Trophoblast cell (in vitro differentiated cells and primary cell): ENCODE measurements at places on chromosomes 11 and 22.

DNA sequence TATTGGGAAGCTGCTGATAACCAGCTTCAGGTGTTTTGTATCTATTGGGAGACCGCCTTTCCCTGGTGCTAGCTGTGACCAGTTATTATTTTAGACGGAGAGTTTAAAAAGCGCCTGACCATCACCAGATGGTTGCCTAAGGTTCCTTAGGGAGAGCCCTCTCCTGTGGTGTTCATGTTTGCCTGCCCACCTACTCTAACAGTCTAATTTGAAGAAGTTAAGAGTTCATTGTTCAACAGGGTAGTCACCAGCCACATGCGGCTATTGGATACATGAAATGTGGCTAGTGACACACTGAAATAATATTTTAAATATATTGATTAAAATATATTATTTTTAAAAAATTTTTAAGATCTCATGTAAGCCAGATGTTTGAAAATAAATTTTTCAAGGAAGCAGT, 71.3 kb upstream of the SLN start:
- DNase-seq, result no peak
- peaks cover 7% of the 10 kb centered on the region for H3K4me1 ChIP-seq
- no peaks in the 10 kb centered on the region for H3K27me3 ChIP-seq
- no peaks in the 10 kb centered on the region for H3K36me3 ChIP-seq

- no peaks in the 10 kb centered on the region for H3K27me3 ChIP-seq
- H3K4me3 ChIP-seq, result no peak overlapping the region
- DNase-seq, result no peak
- H3K36me3 ChIP-seq, result no peaks in the 10 kb centered on the region
- no peak overlapping the region for H3K27ac ChIP-seq
Observed at GRCh38 chr11:121841487-121842191, 274.4 kb downstream of the BLID start.

GRCh38 chr22:21951931-21952465, 650 bp downstream of the PPM1F start:
- H3K36me3 ChIP-seq, result no peaks in the 10 kb centered on the region
- peaks cover 13% of the 10 kb centered on the region for H3K4me1 ChIP-seq
- peak overlapping the region; percentile 90 for H3K4me3 ChIP-seq
- peak overlapping the region; percentile 15 for H3K27ac ChIP-seq
- peak; percentile 99 for DNase-seq

- H3K36me3 ChIP-seq, result no peaks in the 10 kb centered on the region
- no peaks in the 10 kb centered on the region for H3K27me3 ChIP-seq
- H3K27ac ChIP-seq, result no peak overlapping the region
Observed at GRCh38 chr11:2295971-2296912, 5.5 kb downstream of the C11orf21 start.

DNA sequence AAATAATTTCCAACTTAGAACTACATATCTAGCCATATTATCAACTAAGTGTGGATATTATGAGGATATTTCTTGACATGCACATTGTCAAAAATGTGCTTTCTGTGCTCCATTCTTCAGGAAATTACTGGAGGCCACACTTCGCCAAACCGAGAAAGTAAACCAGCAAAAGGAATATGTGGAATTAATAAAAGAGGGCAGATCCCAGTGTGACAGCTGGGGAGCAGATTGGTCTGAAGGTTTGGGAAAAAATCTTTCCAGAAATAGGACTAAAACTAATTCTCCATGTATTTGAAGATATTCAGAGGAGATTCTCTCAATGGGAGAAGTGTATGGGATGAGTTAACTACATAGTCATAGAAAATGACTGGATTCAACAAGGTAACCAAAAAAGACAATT, 546.9 kb upstream of the API5 start:
- no peaks in the 10 kb centered on the region for H3K4me1 ChIP-seq
- no peak overlapping the region for H3K27ac ChIP-seq
- H3K27me3 ChIP-seq, result no peaks in the 10 kb centered on the region
- no peaks in the 10 kb centered on the region for H3K36me3 ChIP-seq
- no peak for DNase-seq
- H3K4me3 ChIP-seq, result no peak overlapping the region

GRCh38 chr22:29102300-29102699, 29.5 kb downstream of the KREMEN1 start:
- no peak for DNase-seq
- H3K27me3 ChIP-seq, result no peaks in the 10 kb centered on the region
- no peaks in the 10 kb centered on the region for H3K4me1 ChIP-seq
- no peaks in the 10 kb centered on the region for H3K36me3 ChIP-seq
- no peak overlapping the region for H3K4me3 ChIP-seq

DNA sequence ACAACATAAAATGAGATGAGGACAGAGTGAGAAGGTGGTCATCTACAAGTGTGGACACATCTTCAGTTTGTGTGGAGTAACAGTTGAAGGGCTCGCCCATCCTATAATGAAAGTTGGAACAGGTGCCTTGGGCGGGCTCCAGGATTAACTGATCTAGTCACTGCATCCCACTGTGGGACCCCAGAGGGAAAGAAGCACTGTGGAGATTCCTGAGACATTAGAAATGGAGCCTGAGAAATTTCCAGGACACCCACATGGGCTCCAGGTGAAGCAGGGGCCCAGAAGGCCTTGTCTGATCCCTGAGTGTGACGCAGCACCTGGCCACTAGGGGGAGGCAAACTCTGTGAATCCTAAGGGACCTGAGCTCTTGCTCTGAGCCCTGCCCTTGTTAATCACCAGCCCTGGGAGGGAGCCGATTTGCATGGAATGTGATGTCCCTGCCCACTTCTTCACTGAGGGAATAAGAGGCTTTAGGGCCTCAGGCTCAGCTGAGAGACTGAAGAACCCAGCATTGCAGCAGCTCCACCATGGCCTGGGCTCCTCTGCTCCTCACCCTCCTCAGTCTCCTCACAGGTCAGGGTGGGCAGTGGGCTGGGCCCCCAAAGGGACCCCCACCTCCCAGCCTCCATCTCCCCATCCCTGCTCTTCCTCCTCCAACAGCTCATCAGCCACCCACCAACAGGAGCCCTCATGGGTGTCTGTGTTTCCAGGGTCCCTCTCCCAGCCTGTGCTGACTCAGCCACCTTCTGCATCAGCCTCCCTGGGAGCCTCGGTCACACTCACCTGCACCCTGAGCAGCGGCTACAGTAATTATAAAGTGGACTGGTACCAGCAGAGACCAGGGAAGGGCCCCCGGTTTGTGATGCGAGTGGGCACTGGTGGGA, 98.4 kb downstream of the VPREB1 start:
- no peaks in the 10 kb centered on the region for H3K4me1 ChIP-seq
- no peaks in the 10 kb centered on the region for H3K27me3 ChIP-seq
- no peak overlapping the region for H3K4me3 ChIP-seq

DNA sequence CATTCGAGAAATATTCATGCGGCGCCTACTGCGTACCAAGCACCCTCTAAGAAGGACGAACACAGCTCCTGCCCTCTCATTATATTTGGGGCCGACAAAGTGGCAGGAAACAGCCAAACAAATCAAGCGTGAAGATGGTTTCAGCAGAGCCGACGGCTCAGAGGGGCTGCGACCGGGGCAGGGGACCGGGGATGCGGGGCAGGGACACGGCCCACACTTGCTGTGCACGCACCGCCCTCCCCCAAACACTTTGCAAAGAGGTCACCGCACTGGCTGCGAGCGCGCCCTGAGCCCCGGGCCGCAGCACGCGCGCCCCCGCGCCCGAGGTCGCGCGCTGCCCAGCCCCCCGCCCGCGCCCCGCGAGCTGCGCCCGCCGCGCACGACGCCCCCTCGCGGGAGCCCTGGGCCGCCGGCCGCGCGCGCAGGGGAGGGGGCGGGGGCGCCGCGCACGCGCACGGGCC, 255 bp upstream of the SYNGR1 start:
- no peaks in the 10 kb centered on the region for H3K36me3 ChIP-seq
- H3K27ac ChIP-seq, result no peak overlapping the region
- no peak for DNase-seq

DNA sequence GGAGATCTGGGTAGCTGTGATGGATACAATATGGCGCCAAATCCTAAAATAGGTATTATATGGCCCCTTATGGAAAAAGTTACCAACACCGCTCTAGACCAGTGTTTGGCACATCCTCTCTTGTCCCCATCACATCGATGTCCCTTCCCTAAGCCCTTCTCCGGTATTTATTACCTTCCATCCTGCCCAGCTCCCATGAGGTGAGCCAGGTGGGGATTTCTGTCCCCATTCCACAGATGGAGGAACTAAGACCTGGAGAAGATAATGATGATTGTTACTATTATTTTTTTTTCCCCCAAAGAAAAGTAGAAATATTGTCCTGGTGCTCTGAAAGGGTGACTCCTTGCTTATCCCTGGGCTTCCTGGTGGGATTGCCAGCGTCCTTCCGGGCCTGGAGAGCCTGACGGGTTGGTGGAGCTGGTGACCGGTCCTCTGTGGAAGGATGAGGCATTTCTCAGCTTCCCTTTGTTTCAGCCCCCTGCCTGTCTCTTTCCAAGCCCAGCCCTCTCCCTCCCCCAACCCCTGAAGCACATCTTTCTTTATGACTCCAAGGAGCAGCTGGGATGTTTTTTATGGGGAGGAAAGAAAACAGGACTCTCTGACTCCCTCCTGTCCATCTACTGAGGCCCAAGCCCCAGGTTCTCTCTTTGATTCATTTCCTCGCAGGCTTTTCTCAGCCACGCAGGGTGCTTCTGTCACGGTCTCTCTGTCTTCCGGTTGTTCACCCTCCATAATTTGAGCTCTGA, 65.4 kb downstream of the TP53I11 start:
- no peaks in the 10 kb centered on the region for H3K4me1 ChIP-seq
- no peaks in the 10 kb centered on the region for H3K27me3 ChIP-seq
- no peak overlapping the region for H3K27ac ChIP-seq
- no peak for DNase-seq
- no peaks in the 10 kb centered on the region for H3K36me3 ChIP-seq
- no peak overlapping the region for H3K4me3 ChIP-seq

GRCh38 chr22:48205161-48205560, 1442.7 kb downstream of the TBC1D22A start:
- no peaks in the 10 kb centered on the region for H3K4me1 ChIP-seq
- H3K36me3 ChIP-seq, result no peaks in the 10 kb centered on the region
- H3K27me3 ChIP-seq, result no peaks in the 10 kb centered on the region
- DNase-seq, result no peak
- no peak overlapping the region for H3K27ac ChIP-seq

DNA sequence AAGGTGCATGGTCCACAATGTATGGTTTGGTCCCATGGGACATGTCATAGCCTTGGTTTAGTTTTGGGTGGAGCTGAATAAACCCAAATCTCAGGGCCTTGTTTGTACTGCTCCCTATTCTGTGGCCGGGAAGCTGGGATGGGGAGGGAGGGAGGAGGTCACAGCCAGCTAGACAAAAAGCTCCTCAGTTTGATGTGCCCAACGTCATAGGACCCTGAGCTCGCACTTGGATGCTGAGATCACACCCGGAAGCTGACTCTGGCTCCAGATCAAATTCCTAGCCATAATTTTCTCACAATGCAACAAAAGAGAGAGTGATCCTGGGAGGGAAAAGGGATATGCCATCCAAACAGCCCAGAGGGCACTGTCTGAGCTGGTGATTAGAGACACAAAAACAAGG, 1.5 kb downstream of the HSPB2 start:
- no peak for DNase-seq
- H3K27ac ChIP-seq, result no peak overlapping the region
- peaks cover 22% of the 10 kb centered on the region for H3K4me1 ChIP-seq
